ENCODE measurements at places on chromosomes 1 and 21.

DNA sequence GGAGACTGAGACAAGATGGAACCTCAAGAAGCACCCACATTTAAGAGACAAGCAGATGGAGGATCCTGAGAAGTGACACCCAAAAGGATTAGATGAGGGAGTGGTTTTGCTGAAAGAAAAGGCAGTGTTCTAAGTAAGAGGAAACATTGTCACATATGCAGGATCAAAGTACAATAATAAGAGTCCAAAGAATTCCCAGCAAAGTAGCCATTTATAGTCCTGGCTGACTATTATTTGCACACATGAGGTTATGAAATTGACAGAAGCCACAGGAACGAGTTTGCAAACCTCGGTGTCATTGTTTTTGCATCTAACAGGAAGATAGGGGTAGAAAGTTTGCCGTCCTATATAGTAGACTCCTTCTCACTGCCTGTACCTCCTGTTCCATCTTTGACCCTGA is 41.3 kb downstream of the CHRM3 start:
- DNase-seq, result no peak

GRCh38 chr1:156571919-156572662 is at the start of gene IQGAP3:
Gene IQGAP3 (minus strand): TSS chr1:156572565. CDS start chr1:156572529, 36 bp downstream.
- DNase-seq, result peak; percentile 82

- no peak for DNase-seq
Measured at GRCh38 chr21:43777953-43778352, 1.8 kb upstream of the CSTB start.

- DNase-seq, result peak; percentile 18
Measured at GRCh38 chr1:233240829-233241682, 54.5 kb downstream of the PCNX2 start.

DNA sequence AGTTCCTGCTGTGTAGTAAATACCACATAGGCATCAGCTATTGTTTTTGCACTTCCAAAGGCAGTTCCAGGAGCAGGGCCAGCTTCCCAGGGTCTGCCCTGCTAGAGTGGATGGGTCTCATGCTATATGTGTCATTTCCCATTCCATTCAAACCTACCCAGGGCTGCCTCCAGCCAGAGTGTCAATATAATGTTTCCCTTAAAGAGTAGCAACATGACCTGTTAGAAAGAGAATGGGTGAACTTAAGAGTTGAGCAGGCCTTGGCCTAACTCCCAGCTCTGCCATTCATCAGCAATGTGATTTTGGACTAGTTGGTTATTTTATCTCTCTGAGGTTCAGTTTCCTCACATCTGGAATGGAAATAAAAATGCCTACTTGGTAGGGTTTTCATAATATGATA is 44.9 kb downstream of the RAB3B start:
- DNase-seq, result no peak

DNA sequence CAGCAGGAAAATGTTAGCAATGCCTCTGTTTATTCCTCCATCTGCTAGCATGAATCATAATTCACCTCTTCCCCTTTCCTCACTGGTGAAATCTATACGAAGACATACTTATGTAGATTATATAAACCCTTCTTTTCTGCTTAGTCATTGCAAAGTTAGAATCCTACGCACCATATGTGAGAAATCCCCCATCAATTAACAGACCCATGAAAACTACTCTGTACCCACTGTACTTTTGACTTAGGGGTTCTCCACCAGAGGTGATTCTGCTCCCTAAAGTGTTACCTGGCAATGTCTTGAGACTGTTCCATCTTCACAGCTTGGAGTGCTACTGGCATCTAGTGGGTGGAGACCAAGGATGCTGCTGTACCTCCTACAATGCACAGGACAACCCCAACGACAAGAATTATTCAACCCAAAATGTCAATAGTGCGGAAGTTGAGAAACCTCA is 49.6 kb upstream of the KCTD3 start:
- no peak for DNase-seq

- DNase-seq, result no peak
Measured at GRCh38 chr1:110604586-110605148, 1.5 kb downstream of the KCNA2 start.

DNA sequence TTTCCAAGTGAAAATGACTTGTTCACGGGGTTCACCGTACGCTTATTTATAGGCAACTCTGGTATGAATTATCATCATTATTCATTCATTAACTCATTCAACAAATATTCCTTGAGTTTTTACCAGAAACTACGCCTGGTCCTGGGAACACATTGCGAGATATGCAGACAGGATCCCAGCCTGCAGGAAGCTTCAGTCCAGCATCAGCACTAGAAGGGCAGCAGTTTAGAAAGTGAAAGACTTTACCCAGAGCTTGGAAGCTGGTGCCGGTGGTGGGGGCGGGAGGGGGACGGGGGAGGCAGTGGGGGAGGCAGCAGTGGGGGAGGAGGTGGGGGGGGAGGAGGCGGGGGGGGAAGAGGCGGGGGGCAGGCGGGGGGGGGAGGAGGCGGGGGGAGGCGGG is 55.9 kb downstream of the SETD4 start:
- no peak for DNase-seq

DNA sequence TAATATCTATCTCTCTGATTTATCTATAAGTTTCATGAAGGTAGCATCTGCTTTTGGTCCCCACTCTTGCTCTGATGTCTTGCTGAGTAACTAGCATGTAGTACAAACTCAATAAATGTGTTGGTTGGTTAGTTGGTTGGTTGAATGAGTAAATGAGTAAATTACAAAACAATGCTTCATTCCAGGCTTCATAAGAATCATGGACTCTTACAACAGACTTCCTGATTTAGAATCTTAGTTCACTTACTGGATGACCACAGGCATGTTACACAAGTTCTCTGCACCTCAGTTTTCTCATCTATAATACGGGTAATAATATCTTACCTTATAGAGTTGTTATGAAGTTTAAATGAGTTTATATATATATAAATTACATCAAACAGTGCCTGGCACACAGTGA is 98.6 kb downstream of the ZNF281 start:
- DNase-seq, result no peak

DNA sequence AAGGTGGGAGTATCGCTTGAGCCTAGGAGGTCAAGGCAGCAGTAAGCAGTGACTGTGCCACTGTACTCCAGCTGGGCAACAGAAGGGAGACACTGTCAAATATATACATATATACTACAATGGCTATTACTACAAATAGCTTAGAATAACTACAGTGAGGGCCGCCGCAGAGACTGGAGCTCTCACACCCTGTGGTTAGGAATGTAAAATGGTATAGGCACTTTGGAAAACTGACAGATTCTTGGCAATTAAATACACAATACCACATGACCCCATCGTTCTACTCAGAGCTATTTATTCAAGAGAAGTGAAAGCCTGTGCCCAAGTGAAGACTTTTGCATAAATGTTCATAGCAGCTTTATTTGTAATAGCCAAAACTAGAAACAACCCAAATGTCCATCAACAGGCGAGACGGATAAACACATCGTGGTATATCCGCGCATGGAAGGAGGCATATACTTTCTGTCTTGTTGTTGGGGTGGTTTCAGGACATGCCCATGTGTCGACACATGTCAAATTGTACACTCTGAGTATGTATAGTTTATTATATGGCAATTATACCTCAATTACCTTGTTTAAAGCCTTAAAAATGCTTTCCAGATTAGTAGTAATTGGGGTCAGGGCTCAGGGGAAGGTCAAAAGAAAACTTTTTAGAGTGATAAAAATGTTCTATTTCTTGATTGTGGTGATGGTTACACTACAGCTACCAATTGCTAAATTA is 123.4 kb downstream of the RIPK4 start:
- no peak for DNase-seq

DNA sequence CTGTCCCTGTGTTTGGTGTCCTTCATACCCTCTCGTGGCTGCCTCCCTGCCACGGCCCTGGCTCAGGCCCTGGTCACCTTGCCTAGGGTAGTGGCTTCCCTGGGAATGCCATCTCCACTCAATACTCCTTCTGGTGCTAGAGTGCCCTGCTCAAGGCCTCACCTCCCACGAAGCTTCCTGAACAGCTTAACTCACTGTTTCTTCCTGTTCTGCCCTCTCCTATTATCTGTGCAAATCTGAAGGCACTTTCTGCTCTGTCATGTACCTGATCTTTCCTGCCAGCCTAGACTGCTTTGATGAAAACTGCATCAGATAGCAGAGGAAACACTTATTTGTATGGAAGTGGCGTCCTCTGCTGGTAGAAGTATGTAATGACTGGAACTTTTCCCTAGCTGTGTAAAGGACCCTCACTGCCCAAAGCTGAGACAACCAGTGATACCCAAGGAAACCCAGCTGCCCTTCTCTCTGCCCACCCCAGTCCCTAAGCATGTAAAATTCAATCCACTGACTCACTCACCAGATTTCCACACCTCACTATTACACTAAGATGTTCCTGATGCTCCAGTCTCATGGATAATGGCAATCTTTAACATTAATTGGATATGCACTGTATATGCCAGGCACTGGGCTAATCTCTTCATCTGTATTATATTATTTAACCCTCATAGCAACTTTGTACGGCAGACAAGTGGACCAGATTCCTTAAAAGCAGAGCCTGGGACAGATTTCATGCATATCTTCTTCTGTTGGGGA is 36.2 kb upstream of the BTG2 start:
- DNase-seq, result peak; percentile 84

GRCh38 chr1:206705191-206705590 is 20.5 kb downstream of the MAPKAPK2 start:
- no peak for DNase-seq

- DNase-seq, result no peak
Measured at GRCh38 chr21:36733857-36734256, 34.9 kb downstream of the SIM2 start.

DNA sequence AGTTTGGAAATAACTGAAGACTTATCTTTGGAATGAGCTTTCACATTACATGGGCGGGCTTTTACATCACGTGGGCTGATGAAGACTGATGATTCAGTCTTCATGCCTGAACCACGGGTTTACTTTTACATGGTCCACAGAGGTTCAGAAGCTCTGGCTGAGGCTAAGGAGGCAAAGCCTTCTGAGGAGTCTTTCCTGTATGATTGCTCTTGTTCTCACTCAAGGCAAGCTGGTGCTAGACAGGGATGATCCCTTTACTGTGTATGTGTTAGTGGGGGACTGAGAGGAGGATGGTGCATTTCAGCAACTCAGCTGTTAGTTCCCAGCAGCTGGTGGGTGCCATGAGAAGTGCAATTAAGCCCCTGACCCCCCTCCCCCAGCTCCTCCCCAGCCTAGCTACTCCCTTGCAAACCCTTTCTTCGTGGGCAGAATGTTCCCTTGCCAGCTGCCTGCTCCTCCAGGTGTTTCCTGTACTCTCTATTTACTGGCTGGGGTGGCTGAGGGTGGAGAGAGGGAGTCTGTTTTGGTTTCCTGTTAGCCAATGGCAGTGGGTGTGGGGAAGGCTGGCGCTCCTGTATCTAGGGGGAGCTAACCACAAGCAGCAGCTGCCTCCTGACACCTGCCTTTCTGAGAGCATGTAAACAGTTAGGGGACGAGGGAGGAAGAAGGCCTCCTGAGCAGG is 15.4 kb downstream of the BTG2 start:
- DNase-seq, result peak; percentile 85

DNA sequence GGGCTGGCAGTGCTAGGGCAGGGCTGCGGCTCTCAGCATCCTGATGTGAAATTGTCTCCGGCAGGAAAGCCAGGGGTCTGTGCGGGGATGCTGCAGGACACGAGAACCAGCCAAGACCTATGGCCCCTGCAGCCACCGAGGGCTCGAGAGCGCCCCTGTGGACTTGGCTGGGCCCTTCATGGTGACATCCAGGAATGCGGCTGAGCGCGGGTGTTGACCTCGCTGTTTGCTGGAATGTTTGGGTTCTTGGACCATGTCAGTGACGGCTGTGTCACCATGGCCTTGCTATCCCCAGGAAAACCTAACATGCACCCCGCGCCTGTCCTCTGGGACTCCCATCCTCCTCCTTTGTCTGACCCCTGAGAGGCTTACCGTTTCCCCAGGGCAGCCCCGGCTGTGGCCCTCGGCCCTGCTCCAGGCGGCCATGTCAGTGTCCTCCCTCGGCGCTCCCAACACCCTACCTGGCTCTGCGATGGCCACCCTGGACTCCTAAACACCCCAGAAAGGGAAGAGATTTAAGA is 14.3 kb upstream of the C1orf174 start:
- DNase-seq, result no peak

DNA sequence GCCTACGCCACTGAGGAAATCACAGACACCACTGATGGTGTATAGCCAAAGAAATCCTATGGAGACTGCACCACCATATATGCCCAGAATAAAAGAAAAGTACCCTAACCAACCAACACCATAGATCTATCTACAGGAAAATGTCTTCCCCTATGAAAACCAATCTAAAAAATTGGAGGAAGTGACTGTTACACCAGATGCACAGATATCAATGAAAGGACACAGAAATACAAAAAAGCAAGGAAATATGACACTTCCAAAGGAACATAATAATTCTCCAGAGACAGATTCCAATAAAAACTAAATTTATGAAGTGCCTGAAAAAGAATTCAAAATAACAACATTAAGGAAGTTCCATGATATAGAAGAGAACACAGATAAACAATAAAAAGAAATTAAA is 56.8 kb upstream of the BCL10 start:
- no peak for DNase-seq

DNA sequence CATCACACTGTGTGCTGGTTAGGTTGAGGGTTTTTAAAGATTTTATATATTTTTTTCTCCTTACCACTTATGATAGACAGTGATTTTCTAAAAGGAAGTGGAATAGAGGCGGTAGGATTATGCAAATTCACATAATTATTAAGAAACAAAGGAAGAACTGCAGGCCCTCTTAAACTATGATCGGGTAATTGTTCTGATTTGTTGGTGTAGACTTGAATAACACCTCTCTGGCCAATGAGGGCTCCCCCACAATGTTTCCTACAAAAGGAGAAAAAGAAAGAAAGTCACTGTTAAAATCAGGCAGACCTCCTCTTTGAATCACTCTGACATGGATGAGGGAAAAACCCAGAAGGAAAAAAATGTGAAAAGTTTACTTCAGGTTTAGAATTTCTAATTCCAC is 241.6 kb downstream of the RPS6KC1 start:
- no peak for DNase-seq

DNA sequence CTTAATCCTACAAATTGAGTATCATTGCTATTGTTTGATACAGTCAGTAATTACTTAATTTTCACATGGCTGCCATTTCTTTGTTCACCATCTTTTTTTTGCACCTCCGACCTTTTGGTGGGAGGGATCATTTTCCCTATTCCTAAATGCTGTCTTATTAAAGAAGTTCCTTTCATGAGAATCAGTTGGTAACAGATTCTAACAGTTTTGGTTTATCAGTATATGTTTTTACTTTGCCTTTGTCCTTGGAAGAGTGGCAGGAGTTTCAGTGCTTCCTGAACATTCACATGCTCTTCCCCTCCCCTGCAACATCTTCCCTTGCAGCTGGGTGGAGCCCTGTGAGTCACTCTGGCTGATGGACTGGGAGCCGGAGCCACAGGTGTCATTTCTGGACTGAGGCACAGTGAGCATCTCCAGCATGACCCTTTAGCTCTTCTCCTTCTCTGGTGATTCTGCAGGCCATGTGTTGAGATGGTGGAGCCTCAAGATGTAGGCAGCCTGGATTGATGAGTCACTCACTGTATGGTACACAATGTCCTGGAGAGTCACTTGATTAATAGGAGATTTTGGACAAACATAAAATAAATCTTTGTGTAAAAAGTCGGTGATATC is 217.7 kb downstream of the URB2 start:
- DNase-seq, result no peak

All from CD4-positive, alpha-beta T cell treated with Interleukin-21 for 1 hour (primary cell).